ENCODE measurements at places on chromosomes 7 and 10. TPM values are rescaled to one million over a fixed set of nuclear protein-coding genes. Genes with fewer than 3 reads are reported as not detected.

DNA sequence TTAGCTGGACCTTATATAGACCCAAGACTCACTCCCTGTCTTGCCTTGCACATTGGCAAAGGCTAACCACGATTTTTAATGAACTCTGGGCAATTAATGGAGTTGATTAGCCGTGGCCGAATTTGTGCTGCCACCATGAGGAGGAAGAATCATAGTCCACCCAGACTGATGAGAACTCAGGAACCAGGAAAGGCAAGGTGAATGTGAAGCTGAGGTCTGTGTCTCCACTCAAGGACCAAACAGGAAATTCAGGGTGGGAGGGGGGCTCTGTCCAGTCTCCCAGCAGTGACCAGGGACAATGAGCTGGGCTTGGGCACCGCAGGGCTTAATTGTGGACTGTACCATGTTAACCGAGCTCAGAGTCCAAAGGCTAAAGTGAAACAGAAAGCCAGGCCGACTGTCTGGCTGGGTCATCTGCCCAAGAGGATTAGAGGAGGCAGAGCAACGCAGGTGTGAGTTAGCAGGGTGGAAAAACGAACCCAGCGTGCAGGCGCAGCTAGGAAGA is 127.0 kb upstream of the JCAD start:
- peaks cover 13% of the 10 kb centered on the region for H3K27me3 ChIP-seq
- H3K4me3 ChIP-seq, result no peak overlapping the region
- no peak for DNase-seq
- no peaks in the 10 kb centered on the region for H3K36me3 ChIP-seq
- H3K4me1 ChIP-seq, result peaks cover 2% of the 10 kb centered on the region

GRCh38 chr7:128855559-128855958 is 7.1 kb upstream of the ATP6V1F start:
- no peak for DNase-seq
- no peak overlapping the region for H3K27ac ChIP-seq
- H3K27me3 ChIP-seq, result no peaks in the 10 kb centered on the region
- no peaks in the 10 kb centered on the region for H3K4me1 ChIP-seq
- no peaks in the 10 kb centered on the region for H3K36me3 ChIP-seq

GRCh38 chr10:96789571-96790108 is 42.5 kb upstream of the LCOR start:
- H3K36me3 ChIP-seq, result no peaks in the 10 kb centered on the region
- DNase-seq, result no peak
- no peak overlapping the region for H3K27ac ChIP-seq
- H3K4me1 ChIP-seq, result no peaks in the 10 kb centered on the region
- no peak overlapping the region for H3K4me3 ChIP-seq
- no peaks in the 10 kb centered on the region for H3K27me3 ChIP-seq

- H3K4me1 ChIP-seq, result no peaks in the 10 kb centered on the region
- H3K4me3 ChIP-seq, result no peak overlapping the region
- H3K27me3 ChIP-seq, result no peaks in the 10 kb centered on the region
- no peak overlapping the region for H3K27ac ChIP-seq
These were observed 32.0 kb downstream of the NRAP start for GRCh38 chr10:113631684-113632367.

DNA sequence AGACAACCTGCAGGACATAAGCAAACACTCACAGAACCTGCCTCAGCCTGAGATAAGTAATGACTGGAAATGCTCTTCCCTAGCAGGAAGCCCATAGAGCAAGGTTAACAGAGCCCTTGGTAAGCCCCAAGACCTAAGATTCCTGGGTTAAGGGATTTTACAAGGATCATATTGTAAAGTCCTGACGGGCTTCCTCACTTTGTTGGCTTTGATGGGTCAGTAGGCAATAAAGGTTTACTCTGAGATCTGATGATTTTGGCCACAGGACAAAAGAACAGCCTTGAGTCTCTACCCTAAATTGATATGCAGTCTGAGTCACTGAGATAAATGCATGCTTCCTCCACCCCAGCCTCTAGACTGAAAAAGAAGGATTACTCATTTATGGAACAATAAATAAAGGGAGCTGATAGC is 270.8 kb downstream of the HTR7 start:
- DNase-seq, result no peak
- H3K27ac ChIP-seq, result no peak overlapping the region
- no peaks in the 10 kb centered on the region for H3K36me3 ChIP-seq
- H3K4me1 ChIP-seq, result peaks cover 17% of the 10 kb centered on the region

GRCh38 chr7:5665094-5666025 is 116.1 kb downstream of the RNF216 start:
- no peak overlapping the region for H3K4me3 ChIP-seq
- no peaks in the 10 kb centered on the region for H3K27me3 ChIP-seq
- DNase-seq, result peak; percentile 36
- peaks cover 3% of the 10 kb centered on the region for H3K36me3 ChIP-seq
- H3K4me1 ChIP-seq, result no peaks in the 10 kb centered on the region

GRCh38 chr7:40348126-40348728 is 213.4 kb downstream of the SUGCT start:
- no peak overlapping the region for H3K27ac ChIP-seq
- no peaks in the 10 kb centered on the region for H3K4me1 ChIP-seq
- DNase-seq, result no peak

- DNase-seq, result no peak
- H3K36me3 ChIP-seq, result peaks cover 33% of the 10 kb centered on the region
- H3K4me3 ChIP-seq, result no peak overlapping the region
These were observed 42.7 kb upstream of the PPIF start for GRCh38 chr10:79304479-79305087.

DNA sequence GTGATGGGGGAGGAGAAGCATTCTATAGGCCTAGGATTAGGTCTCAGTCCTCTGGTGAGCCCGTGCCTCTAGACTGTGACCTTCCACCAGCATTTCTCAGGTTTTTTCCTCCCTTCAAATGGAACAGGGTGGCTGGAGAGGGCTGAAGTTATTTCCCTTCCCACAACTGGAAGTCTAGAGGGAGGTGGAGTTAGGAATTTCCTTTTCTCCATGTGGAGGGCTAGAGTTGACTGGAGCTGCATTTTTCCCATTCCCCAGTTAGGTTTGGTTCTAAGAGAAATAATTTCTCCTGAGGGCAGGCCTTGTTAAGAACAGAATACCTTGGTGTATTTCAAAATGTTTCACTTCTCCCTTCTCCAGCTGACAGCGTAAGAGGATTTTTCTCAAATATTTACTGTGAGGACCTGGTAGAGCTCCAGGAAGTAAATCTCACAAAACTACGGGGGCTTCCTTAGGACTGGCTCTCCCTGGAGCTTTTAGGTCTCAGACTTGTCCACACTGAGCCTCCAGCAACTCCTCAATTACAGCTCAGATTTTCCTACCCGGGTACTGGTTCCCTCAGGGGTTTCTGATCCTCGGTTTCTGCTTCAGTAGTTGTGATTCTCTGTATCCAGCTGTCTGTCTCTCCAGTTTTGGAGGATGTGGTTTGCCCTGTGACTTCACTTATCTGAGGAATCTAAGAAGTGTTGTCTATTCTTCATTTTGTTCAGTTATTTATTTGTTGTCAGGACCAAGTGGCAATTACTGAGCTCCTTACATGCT is 6.0 kb upstream of the REEP3 start:
- no peak overlapping the region for H3K4me3 ChIP-seq
- peak overlapping the region; percentile 67 for H3K27ac ChIP-seq
- peak; percentile 21 for DNase-seq
- peaks cover 39% of the 10 kb centered on the region for H3K4me1 ChIP-seq
- H3K27me3 ChIP-seq, result no peaks in the 10 kb centered on the region

DNA sequence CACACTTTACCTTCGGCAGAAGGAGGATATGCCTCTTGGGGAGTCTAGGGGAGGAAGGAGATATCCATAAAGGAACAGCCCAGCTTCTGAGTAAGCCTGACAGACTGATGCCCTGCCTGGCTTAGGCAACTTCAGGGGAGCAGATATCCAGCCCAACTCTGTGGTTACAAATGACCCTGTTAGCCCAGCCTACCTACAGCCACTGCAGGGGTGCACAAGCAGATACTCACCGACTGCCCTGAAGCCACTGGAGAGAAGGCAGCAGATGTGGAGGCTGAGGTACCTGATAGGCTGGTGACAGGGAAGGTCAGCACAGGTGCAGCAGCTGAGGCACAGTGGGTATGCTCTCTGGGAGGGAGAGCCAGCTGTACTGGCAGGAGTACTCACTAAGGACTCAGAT is 770.2 kb downstream of the GRID1 start:
- H3K36me3 ChIP-seq, result no peaks in the 10 kb centered on the region
- no peak overlapping the region for H3K27ac ChIP-seq
- H3K4me3 ChIP-seq, result no peak overlapping the region
- no peak for DNase-seq
- no peaks in the 10 kb centered on the region for H3K27me3 ChIP-seq

DNA sequence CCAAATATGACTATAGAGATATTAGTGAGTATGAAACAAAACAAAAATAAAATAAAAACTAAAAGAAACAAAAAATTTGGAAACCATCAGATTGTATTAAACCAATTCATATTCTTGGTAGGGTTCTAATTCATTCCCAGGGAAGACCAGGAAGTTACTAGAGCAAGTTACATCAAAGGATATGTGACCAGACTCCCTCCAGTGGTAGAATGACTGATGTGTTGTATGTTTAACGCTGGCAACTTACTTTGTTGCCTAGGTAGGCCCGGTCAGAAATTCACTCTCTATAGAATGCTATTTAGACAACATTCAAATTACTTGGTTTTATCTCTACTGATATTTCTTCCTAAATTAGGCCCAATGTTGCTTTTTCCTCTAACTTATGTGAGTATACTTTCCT is 5.2 kb downstream of the PHYHIPL start:
- H3K27me3 ChIP-seq, result peaks cover 6% of the 10 kb centered on the region
- H3K27ac ChIP-seq, result no peak overlapping the region
- no peak overlapping the region for H3K4me3 ChIP-seq
- DNase-seq, result peak; percentile 9

DNA sequence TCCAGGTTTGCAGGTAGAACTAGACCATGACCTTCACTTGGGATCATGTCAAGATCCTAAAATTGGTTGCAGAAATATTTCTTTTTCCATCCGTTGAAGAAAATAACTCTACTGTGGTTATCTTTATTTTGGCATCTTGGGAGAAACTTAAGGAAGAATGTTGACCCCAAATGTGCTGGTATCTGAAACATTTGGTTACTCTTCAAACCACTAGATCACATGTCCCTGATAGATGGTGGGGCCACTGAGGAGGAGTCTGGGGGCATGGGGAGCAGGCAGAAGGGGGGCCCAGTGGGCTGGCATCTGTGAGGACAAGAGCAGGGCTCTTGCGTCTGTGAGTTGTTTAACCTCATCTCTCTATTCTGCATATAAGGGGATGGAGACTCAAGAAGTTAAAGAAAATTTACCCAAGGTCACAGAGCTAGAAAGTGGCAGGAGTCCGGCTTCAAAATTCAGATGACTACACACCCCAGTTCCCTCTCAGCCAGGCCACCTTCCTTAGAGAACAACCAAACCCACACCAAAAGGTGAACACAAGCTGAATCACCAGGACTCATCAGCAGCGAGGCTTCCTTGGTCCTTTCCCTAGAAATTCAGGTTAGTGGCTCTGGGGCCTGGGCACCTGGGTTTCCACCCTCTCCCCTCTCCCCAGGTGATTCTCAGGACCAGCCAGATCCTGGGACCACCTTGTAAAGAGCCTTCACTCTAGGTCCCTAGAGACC is 40.6 kb upstream of the SRGN start:
- peaks cover 22% of the 10 kb centered on the region for H3K4me1 ChIP-seq
- no peak for DNase-seq
- H3K4me3 ChIP-seq, result no peak overlapping the region
- H3K36me3 ChIP-seq, result no peaks in the 10 kb centered on the region

DNA sequence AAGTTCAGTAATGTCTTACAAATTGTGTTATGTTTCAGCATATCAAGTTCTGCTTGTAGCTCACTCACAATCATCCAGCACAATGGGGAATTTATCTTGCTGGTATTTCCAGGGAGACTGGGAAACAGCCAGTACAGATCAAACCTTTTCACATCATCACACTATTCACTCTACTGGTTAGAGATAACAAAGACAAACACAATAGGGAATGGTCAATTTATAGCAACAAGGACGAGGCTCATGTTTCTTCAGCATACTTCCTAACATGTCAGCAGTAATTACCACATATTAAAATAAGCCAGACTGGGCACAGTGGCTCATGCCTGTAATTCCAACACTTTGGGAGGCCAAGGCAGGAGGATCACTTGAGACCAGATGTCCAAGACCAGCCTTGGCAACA is 38.3 kb downstream of the TOMM7 start:
- no peaks in the 10 kb centered on the region for H3K4me1 ChIP-seq
- no peaks in the 10 kb centered on the region for H3K36me3 ChIP-seq
- H3K4me3 ChIP-seq, result no peak overlapping the region
- no peak for DNase-seq

ZNF789 gene
- 17.5 TPM for polyA plus RNA-seq

CALML5 gene
- polyA plus RNA-seq, result 11.4 TPM

NDUFA5 gene
- 13.8 TPM for polyA plus RNA-seq

A1CF gene
- polyA plus RNA-seq, result 0.02 TPM

TTYH3 gene
- polyA plus RNA-seq, result 18.5 TPM

PAPOLB gene
- polyA plus RNA-seq, result not detected

ARPC1B gene
- polyA plus RNA-seq, result 488 TPM

ZNF783 gene
- polyA plus RNA-seq, result 4.2 TPM

MSS51 gene
- 0.39 TPM for polyA plus RNA-seq

RBP3 gene
- not detected for polyA plus RNA-seq

ZSWIM8 gene
- polyA plus RNA-seq, result 83.5 TPM

Data from keratinocyte (primary cell).